Caki2 (cell line): ENCODE measurements at places on chromosomes 3 and 15.

DNA sequence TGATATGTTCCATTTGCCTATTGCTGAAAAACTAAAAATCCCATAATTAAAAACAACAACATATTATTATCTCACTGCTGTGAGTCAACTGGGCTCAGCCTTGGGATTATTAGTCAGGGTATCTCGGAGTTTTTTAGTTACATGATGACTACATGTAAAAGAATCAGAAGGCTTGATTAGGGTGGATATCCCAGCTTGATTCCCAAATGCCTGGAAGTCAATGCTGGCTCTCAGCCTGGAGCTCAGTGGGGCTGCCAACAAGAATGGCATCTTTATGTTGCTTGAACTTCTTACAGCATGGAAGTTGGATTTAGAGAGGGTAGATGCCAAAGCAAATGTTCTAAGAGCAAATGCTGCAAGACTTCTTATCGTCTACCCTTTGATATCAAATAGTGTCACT is 278.5 kb downstream of the PLOD2 start:
- DNase-seq = no peak

DNA sequence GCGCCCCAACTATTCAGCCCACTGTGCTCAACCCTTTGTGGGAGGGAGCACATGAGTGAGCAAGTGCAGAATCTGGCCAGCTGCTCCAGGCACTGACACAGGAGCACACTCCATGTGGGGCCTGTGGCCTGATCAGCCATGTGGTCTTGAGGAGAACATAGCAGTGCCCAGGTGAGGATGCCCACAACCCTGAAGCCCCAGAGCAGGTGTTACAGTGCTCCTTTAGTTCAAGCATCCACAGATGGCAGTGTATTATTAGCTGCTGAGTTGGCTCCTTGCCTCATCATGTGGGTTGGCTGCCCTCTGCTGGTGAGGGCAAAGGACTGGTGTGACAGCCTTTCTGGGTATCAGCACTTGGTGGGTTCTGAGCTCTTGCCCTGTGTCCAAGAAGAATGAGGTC is 1588.2 kb downstream of the SI start:
- peak; percentile 35 for DNase-seq

- no peak for DNase-seq
Measured at GRCh38 chr3:126947429-126947828, 35.5 kb upstream of the PLXNA1 start.

DNA sequence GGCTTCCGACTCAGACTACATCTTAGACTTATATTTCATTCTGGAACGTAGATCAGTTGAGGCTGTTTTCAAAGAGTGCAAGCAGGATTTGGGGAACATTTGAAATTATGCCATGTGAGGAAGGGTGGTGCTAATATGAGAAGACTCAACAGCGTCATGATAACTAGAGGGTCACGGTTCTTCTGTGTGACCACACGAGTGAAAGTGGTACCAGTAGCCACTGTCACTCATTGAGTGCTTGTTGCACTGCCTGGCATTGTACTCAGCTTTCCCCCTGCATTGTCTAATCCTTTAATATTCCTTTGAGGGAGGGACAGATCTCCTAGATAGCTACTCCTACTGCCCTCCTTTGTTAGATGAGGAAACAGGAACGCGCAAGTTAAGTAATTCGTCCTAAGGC is 81.3 kb upstream of the PLXNA1 start:
- DNase-seq = no peak

DNA sequence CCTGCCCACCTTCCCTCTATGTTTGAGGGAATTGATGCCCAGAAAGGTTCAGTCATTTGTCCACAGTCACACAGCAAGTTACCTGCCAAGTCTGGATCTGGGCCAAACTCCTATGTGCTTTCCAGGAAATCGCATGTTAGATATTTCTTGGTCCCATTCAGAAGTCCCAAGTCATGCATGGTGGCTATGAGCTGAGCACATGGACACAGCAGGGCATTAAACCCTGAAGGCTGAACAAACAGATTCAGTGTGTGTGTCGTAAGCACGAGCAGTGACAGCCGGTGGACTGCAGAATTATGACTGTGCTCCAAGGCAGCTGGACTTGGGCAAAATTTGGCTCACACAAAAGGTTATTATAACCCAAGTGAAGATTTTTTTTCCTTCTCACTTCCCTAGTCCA is 11.4 kb upstream of the SLC6A6 start:
- DNase-seq = no peak

GRCh38 chr3:62139957-62140356 is 233.4 kb downstream of the FEZF2 start:
- DNase-seq = no peak

GRCh38 chr15:85751291-85752123 is 43.2 kb downstream of the KLHL25 start:
- no peak for DNase-seq
